Stimulated activated CD4-positive, alpha-beta T cell treated with anti-CD3 and anti-CD28 coated beads, Interleukin-4, amount 100 ng/mL, for 4 hours (primary cell): ENCODE measurements at places on chromosomes 6 and 20.

DNA sequence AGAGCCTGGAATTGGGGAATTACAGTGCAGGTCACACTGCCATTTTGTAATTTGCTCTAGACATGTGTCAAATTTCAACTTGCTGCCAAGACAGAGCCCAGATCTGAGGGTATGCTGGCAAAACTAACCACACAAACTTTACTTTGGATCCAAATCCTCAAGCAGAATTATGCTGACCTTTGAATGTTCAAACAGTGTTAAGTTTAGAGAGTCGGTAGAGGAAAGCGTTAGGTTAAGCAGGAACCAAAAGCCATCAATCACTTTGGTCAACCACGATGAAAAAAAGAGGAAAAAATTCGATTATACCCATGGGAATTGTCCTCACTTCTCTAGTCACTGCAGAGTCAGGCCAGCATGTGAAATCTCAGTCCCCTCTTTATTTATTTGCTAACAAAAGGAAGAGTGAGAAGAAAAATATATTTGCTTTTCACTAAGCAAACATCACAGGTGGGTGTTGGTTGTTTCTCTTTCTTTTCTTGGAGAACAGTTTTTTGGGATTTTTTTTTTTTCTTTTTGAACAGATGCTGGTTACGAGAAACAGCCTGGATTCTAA lies 105.1 kb upstream of the ADGRF1 start:
- no peak for DNase-seq

DNA sequence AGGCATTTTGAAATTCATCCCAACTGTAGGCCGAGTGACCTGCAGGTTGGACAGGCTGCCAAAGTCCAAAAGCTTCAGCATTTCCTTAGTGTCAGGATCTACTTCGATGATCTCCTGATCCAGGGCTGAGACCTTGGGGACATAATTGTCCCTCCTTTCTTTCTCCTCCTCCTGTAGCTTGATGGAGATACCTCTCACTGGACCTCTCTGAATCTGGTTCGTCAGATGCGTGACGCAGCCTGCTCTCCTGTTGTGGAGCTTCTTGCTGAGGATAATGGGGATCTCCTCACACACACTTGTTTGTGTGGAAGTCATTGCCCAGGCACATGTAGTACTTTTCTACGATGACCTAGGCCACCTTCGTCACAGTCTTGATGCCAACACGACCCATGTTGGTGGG lies 1.5 kb upstream of the MAS1L start:
- no peak for DNase-seq

- no peak for DNase-seq
Observed at GRCh38 chr6:52215787-52216186, 28.5 kb downstream of the IL17F start.

DNA sequence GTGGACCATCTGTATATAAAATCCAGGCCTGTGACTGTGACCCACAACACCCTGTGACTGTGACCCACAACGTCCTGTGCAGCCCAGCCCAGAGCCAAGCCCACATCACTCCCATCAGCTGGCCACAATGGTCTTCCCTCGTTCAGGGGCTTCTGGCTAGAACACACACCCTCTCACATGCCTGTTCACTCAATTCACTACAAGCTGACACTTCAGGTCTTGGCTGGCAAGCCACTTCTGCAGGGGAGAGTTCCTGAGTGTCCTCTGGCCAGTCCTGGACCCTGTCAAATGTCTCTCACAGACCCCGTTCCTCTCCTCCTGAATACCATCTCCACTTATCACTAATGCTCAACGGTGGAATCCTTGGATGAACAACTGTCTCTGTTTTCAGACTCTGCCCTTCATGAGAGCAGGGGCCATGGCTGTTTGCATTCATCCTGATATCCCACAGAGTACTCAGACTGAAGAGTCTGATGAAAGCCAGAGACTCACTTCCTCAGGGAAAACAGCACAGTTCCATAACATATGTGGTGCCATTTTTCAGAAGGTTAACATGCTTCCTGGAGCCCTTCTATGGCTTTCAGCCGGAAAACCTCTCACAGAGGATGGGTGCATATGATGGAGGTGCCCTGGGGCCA lies 56.0 kb downstream of the MYH7B start:
- DNase-seq = no peak

- no peak for DNase-seq
Observed at GRCh38 chr20:38680500-38681306, 43.6 kb upstream of the SLC32A1 start.

DNA sequence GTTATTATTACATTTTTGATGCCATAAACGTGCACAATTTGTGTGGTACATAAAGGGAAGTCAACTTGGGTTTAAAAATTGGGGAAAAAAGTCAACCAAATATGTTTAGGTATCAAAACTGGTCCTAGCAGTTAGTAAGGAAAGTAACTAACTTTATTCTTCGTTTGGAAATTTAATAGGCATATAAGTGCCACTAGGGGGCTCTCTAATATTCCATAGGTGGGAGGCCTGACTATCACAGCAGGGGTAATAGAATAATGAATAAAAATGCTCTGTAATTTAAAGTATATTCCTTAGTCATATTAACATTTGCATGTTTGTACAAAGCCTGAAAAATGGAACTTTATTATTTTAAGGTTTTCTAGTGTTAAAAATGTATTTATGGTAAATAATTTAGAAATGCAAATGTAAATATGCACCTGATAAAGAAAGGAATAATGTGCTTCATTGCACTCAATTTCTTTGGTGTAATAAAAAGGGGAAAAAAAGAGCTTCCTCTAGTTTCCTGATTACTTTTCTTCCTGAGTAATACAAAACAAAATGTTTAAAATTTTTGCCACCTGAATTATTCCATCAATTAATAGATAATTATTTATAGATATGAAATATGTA lies 125.7 kb upstream of the HDAC2 start:
- DNase-seq = no peak

DNA sequence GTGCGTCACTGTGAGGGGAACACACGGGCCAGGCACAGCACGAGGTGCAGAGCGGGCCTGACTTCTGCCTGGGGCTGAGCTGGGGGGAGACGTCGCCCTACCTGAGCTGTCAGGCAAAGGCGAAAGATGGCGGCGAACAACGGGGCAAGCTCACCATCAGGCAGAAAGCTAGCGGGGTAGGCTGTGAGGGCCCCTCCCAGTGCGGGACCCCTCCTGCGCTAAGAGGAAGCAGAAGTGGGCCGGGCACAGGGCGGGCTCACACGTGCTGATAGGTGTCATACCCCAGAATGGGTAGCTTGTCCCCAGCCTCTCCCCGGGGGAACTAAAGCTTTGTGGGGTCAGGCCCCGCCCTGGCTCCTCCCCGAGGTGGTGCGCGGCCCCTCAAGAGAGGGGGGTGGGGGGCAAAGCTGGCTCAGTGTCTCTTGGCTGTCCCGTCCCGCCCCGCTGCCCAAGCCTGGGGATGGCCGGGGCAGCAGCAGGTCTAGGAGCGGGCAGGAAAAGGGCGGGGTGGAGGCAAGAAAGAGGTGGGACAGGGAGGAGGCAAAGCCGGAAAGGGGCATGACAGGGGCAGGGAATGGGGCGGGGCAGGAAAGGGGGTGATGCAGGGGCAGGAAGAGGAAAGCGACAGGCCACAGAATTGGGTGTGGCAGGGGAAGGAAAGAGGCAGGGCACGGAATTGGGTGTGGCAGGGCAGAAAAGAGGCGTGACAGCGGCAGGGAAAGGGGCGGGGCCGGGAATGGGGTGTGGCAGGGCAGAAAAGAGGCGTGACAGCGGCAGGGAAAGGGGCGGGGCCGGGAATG lies 14.7 kb downstream of the UCKL1 start:
- DNase-seq = peak; percentile 46

GRCh38 chr6:28940294-28940857 lies 16.6 kb upstream of the TRIM27 start:
- peak; percentile 43 for DNase-seq
